Mesenteric fat pad (tissue), 1 donor: ENCODE measurements at places on chromosomes 4 and X. TPM values are rescaled to one million over a fixed set of nuclear protein-coding genes. Genes with fewer than 3 reads are reported as not detected.

DNA sequence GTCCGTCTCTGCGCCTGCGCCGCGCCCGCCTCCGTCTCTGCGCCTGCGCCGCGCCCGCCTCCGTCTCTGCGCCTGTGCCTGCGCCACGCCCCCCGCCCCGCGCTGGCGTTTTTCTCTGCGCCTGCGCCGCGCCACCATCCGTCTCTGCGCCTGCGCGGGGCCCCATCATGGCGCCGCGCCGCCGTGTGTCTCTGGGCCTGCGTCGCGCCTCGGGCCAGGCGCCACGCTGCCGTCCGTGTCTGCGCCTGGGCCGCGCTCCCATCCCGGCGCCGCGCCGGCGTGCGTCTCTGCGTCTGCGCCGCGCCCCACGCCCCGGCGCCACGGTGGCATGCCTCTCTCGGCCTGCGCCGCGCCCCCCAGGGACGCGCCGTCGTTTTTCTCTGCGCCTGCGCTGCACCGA is 51.8 kb upstream of the DUX4 start:
- no peak for DNase-seq

DNA sequence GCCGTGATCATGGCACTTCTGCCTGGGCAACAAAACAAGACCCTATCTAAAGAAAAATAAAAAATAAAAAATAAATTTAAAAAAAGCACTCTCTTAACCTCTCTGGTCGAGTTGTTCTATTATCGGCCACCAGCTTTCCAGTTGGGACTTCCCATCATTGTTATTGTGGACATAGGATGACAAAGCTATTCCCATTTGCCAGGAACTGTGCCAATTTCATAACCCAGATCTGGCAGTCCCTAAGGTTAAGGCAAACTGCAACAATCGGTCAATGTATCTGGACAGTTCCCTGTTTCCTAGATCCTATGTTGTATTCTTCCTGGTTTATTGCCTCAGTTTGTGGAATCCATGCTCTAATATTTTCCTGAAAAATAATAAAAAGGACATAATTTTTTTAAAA is 17.8 kb upstream of the ANXA5 start:
- DNase-seq, result no peak

DNA sequence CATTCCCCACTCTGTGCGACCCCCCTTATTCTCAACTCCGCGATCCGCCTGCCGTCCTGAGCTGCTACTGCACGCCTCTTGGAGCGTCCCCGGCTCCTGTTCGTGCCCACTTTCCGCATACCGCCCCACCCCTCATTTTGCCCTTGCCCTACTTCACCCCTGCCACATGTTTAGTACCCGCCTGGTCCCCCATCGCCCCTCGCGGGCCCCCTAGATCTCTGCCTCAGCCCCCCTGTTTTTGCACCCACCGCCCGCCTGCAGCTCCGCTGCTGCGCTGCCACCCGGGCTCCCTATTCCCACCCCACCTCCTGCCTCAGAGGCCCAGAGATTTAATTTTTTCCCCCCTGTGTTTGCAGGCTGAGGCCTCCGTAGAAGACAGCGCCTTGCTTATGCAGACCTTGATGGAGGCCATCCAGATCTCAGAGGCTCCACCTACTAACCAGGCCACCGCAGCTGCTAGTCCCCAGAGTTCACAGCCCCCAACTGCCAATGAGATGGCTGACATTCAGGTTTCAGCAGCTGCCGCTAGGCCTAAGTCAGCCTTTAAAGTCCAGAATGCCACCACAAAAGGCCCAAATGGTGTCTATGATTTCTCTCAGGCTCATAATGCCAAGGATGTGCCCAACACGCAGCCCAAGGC is 1.4 kb downstream of the MAGED1 start:
- no peak for DNase-seq

DNA sequence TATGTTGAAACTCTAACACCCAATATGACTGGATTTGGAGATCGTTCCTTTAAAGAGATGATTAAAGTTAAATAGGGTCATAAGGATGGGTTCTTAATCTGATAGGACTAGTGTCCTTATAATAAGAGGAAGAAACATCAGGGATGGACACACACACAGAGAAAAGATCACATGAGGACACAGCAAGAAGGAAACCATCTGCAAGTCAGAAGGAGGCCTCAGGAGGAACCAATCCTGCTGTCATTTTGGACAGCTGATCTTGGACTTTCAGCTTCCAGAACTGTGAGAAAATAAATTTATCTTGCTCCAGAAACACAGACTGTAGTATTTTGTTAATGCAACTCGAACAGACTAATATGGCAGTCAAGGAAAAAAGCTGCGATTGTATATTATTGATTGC is 631.5 kb downstream of the PCDH7 start:
- no peak for DNase-seq

GRCh38 chr4:2817701-2818350 is 24.9 kb downstream of the SH3BP2 start:
- DNase-seq, result no peak

DNA sequence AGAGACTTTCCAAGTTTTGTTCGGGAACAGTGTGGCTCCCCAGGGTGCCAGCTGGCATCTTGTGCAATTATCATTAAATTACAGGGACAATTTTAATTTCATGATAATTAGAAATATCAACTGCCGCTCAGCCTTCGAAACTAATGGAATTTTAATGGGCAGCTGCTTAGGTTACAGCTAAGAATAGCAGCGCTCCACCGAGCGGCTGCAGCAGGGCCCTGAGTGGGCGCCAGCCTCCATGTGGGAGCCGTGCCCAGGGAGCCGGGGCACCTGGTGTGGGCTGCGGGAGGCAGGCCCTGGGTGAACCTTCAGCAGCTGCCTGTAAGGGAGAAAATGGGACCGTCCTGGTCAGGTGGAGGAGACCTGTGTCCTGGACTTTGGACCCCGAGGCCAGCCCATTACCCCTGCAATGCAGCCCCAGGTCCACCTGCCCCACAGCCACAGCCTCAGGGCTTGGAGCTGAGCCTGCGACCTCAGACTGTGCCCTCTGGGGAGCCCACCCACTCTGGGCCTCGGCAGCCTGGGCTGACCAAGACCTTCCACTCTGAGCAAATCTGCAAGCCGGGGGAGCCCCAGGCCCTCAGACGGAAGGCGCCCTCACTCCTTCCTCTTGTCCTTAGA is 21.1 kb downstream of the MSANTD1 start:
- peak; percentile 83 for DNase-seq

DNA sequence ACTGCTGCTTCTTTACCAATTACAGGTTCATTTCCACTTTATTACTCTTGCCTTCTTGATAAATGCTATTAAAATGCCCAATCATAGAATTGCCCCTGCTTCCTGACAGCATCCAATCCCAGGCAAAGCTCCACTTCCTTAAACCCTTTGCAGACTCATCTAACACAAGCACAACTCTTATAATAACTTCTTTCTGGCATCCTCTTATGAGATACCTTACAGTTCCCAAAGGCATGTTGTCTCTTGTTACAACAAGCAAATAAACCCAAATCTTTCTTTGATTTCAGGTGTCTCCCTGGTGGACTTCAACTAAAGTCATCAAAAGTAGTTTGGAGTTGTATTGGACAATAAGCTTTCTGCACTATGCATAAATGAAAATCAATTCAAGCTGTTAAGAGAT is 22.5 kb upstream of the ADH7 start:
- DNase-seq, result no peak

DNA sequence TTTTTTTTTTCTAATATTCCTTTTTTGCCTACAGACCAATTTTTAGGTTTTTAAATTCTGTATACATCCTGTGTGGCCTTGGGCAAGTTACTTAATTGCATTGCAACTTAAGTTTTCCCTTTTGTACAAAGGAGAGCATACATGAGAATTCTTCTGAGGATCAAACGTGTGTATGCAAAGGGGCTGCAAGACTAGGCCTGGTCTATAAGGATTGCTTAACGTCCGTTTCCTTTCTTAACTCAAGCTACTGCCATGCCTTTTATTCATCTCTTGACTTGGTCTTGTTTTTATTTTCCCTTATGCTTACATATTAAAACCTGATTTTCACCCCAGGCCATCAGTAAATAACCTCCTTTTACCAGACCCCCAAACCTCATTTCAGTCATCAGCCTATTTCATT is 13.6 kb downstream of the RBPJ start:
- no peak for DNase-seq

GRCh38 chr4:107147873-107148272 is 111.8 kb upstream of the DKK2 start:
- DNase-seq, result no peak

GRCh38 chrX:70033348-70034051 is 16.2 kb downstream of the AWAT2 start:
- peak; percentile 57 for DNase-seq

DNA sequence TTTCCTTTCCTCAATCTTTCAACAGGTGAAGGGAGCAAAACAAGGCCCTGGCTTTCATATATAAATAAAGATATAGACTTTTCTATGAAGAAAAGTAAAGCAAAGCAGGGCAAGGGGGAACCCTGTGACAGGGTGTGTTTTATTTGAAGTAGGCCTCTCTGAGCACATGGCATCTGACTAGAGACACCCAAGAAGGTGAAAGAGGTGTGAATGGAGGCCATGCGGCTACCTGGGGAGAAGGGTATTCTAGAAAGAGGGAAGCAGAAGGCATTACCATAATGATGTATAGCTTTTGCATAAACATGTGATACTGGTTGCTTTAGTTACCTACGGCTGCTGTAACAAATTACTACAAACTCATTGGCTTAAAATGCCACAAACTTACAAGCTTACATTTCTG is 75.8 kb downstream of the DHX15 start:
- no peak for DNase-seq

GRCh38 chr4:74433043-74433442 is 11.9 kb upstream of the AREG start:
- no peak for DNase-seq

GRCh38 chr4:19577097-19577496 is 674.6 kb upstream of the SLIT2 start:
- no peak for DNase-seq

DNA sequence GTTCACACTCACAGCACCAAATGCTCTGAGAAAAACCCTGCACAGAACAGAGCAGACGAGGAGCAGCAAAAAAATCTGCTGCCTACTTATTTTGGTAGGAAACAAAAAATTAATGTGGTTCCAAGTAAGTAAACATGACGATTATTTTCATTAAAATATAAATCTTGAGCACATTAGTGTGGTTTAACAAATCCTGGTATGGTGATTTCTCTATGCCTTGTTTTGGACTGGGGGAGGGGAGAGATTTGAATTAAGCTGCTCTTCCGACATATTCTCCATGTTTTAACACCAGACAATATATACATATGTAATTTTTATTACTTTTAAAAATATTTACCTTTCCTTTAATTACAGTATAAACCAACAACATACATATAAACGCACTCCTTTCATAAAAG is 1.8 kb downstream of the CAMK2D start:
- no peak for DNase-seq

DNA sequence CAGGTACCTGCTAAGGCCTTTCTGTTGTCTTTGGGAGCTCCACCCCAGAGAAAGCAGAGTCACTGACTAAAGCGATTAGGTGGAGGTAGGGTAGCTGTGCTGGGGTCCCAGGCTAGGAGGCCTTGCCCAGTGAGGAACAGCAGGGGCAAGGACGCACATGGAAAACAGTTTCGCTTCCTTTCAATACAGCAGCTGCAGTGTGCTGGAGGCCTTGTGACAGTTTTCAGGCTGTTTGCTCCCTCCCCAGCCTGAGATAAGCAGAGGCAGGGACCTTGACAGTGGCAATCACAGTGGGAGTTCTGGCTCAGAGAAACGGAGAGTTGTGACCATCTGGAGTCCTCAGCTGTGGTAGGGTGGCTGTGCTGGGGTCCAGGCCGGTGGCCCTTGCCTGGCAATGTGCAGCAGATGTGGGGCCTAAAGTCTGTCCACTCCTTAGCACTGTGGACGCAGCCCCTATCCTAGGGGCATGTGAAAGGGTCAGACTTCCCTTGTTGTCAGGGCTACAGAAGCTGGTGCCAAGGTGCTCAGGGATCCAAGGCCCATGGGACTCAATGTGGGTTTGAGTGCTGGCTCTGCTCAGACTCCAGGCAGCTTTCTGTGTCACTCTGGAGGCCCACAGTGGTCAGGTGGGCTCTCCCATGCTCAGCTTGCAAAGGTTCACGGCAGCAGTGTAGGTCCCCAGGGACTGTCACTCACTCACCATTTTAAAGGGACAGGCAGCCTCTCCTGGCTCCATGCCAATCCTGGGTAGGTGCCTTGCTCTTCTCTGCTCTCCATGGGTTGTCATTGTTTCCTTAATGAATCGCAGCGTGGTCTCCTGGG is 534.9 kb upstream of the FMR1 start:
- DNase-seq, result no peak

DNA sequence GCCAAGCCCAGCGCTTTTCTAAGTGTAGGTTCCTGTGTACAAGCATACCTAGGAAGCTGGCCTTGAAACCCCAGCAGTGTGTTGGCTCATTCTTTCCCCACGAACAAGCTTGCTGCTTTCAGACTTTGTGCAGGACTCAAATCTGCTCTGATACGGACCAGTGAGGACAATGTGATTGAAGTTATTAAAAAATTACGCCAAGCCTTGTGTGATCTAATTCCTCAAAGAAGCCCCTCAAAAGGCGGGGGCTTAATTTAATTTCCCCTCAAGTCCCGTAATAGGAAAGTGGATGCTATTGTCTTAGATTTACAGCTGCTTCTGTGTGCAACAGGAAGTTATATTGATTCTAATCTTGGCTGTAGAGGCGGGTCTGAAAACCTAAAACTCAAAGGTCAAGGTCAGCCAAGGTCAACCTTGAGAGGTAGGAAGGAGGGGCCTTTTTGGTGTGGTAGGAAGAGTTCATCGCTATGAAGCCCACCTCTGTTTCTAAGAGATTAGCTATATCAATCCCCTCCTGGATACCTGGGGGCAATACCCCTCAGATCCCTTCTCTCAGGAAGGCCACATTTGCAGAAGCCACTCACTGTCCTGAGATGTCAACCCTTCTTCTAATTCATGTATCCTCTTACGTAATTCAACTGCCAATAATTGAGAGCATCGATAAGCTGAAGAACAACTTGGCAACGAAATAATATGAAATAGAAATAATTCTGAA is 45.1 kb downstream of the TBC1D9 start:
- DNase-seq, result no peak

- DNase-seq, result no peak
Observed at GRCh38 chrX:103376979-103377324, 614 bp downstream of the BEX3 start.

DNA sequence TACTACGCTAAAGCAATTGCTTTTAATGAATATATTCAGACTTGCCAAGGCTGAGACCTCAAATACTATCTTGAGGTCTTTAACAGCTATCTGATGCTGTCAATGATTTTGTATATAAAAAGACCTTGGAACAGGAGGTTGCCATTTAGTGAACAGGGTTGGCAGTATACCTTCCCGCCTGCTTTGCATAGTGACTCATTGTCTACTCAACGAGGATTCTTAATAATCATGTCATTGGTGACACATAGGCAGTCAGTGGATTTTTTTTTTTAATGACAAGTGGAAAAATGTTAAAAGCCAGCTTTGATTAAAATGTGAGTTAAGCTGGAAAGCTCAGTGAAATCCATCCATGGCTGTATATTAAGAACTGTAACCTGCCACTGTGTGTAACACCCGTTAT is 164.0 kb downstream of the ASMT start:
- DNase-seq, result no peak

LINC00632 gene
- total RNA-seq, result 3,113 TPM

DMD gene
- 45.5 TPM for total RNA-seq

NAP1L2 gene
- total RNA-seq, result 0.55 TPM

SOX3 gene
- total RNA-seq, result not detected

POU4F2 gene
- total RNA-seq, result not detected

GC gene
- total RNA-seq, result not detected

AFP gene
- not detected for total RNA-seq

AMTN gene
- total RNA-seq, result not detected

KCNE5 gene
- 0.80 TPM for total RNA-seq

HSFX3 gene
- not detected for total RNA-seq

CDX4 gene
- not detected for total RNA-seq

HTN3 gene
- total RNA-seq, result not detected

MAGEA11 gene
- total RNA-seq, result not detected
